ENCODE measurements at places on chromosomes 7 and 10.

DNA sequence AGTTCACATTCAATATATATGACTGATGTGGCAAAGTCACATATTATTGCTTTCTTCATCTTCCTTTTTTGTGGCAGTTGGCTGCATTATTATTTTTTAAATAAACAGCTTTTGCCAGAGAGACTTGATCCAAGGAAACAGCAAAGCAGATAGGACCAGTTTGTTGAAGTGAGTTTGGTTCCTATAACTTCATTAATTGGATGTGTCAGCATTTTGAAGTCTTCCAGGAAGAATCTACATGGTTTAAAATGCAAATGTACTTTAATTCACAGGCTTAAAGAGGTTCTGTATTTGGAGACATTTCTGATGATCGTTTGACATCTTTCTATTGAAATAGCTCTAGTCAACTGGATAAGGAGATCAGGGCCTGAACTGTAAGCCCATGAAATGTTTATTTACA lies 13.2 kb downstream of the UBE2D1 start:
- no peak for DNase-seq

DNA sequence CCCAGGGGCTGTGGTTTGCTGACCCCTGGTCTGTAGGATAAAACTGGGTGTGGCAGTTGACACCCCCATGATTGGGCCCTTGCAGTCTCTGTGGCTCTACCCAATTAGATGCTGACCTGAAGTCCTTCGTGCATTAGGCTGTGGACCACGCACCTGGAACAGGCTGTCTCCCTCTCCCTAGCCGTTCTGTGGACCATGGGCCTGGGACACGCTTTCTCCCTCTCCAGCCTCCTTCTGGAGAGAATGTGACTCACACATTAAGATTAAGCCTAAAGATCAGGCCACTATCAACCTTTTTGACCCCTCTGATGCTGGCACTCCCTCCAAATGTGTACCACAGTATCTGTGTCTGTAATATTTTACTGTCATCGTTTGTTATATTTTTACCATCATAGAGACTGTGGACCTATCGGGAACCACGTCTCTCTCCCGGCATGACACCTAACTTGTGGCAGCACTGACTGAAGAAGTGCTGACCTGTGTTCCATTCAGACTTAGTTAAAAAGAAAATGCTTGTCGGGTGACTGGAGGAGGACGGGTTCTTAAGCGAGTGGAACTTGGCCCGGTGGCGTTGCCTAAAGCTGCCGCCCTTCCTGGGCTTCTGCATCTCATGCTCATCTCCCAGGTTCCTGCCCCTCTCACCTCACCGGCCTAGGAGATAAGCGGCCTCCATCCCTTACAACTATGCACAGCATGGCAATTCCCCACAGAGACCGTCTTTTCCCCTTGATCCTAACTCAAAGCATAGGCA lies 92.8 kb downstream of the WDR37 start:
- DNase-seq = no peak

DNA sequence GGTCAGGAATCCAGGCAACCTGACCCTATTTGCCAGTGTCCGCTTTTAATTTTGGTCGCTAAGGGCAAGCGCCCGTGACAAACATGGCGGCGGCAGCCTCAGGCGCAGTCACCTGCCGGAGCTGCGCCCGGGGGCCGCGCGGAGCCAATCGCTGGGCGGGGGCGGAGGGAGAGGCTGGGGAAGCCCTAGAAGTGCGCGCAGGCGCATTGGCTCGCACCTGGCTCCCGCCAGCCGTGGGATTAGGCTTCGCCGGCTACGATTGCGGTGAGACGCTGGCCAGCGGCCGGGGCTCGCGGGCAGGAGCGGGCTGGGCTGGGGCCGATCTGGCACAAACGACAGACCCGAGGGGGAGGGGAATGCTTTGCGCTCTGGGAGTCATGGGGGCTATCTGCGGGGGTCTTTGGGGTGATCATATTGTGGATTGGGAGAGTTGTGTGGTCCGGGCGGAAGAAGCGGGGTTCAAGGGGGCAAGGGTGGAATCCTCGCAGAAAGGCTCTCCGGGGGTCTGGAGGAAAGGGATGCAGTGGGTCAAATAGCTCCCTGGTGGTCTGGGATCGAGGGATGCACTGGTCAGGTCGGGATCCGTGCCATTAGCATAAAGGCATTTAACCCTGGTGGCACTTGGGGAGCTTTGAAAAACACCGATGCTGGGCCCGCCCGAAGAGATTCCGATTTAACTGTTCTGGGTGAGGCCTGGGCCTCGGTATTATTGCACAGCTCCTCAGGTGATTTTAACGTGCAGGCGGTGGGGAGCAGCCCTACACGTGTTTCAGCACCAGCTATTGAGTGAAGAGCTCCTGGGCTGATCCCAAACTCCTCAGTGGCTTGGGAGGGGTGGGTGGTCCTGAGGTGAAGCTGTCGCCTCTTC lies 10.1 kb upstream of the C10orf95 start:
- peak; percentile 98 for DNase-seq

DNA sequence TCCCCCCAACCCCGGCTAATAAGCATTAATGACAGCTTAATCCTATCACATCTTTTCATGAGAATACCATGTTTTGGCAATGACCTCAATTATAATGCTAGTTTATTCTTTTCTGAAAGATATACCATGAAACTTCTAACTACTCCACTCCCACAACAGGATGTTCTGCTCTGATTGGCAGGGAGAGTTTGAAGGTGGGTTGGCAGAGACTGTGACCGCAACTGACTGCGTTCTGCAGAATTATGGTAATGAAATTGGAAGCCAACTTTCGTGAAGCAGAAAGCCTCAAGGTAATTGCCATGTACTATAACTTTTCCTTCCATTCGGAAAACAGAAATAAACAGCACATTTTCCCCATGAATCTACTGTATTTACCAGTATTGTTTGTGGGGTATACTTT lies 288.2 kb upstream of the SEMA3D start:
- DNase-seq = no peak

- DNase-seq = no peak
Measured at GRCh38 chr7:29000717-29001076, 42.6 kb upstream of the TRIL start.

- DNase-seq = peak; percentile 36
Measured at GRCh38 chr7:139771001-139771956, 6.5 kb downstream of the HIPK2 start.

DNA sequence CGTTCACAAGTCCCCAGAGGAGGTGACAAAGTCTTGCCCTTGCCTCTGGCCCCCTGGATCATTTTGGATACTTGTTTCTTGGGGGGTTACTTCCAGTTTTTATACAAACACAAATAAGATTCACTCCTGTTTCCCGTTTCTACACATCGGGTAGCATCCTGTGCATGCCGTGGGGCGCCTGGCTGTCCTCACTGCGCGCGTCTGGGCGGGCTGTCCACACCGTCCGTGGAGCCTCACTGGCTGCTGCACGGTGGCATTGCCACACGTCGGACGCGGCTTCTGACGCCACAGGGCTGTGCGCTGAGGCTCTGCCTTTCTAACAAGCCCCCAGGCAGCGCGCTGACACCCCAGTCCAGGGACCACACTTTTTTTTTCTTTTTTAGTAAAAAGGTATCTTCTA lies 18.4 kb downstream of the BNIP3 start:
- no peak for DNase-seq

GRCh38 chr10:137031-137430 lies 1.8 kb downstream of the ZMYND11 start:
- peak; percentile 55 for DNase-seq

DNA sequence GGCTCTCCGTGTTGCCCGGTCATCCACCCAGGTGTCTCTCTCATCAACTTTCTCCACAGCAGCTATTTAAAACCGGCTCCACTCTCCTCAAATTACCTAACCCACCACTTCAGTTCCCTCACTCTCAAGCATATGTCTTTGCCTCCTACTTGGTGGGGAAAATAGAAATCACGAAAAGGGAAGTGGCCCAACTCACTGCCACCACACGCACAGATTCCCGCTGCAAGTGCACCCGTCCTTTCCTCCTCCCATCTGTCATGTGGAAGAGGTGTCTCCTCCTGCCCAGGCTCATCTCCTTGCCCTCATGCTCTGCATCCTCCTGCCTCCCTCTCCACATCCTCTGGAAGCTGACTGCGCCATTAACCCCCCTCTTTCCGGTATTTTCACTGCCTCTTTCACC lies 80.8 kb upstream of the MKX start:
- no peak for DNase-seq

DNA sequence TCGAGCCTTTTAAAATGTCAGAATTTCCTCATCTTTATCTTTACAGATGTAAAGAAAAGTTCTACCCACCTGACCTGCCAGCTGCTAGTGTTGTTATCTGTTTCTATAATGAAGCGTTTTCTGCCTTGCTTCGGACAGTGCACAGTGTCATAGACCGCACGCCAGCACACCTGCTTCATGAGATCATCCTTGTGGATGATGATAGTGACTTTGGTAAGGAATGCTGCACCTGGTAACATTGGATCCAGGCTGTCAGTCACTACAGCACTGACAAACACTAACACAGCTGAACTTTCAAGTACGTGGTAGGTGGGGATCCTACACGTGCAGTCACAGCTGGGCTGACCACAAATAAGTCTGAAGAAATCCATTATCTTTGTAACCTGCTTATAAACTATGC lies 77.6 kb downstream of the GALNT11 start:
- DNase-seq = no peak

DNA sequence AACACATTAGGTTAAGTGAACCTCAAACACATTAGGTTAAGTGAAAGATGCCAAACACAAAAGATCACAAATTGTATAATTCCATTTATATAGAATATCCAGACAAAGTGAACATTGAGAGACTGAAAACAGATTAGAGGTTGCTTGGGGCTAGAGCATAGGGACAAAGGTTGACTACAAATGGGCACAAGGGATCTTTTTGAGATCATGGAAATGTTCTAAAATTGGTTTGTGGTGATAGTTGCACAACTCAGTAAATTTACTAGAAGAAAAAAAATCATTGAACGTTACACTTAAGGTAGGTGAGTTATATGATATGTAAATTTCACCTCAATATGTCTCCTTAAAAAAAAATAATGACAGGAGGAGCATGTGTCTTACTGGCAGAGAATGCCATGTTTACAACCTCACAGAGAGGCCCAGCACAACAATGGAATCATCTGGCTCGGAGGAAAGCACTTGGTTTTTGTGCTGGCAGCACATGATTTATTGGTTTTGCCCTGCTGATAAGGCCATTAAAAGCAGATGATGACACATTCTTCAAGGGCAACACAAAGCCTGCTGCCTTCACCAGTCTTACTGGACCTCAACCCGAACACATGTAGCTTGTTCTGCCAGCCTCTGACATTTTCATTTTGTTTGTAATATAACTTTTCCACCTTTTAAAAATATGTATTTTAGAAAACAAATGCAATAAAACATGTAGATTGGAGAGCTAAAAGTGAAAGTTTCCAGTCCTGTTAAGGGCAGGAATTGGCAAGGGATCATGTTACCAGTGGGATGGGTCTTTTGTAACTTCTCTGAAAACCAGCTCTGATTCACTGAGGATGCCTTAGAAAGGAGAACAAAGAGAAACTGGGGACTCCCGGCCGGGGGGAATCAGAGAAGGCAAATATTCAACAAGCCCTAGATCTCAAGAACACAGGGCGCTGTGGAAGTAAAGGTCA lies 11.9 kb upstream of the LMOD2 start:
- DNase-seq = no peak

GRCh38 chr10:103333934-103334520 lies 16.9 kb downstream of the PCGF6 start:
- peak; percentile 7 for DNase-seq

DNA sequence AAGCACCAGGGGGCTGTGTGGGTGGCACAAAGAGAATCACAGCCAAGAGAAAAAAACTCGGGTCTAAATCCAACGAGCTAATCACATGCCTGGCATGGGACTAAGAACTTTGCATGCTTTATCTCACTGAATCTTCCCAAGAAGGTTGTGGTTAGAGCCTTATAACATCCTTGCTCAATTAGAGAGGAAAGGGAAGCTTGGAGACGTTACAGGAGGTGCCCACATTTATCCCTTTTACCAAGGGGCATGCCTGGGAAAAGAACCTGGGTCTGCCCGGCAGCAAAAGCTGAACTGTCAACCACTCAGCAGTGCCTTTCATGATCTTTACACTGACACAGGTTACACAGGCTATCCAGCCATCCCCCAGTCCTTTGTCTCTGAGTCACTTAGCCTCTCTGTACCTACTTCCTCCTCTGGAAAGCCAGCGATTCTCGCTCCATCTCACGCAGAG lies 190.1 kb downstream of the PRPF18 start:
- no peak for DNase-seq
